Effector memory CD4-positive, alpha-beta T cell (primary cell): ENCODE measurements at places on chromosomes 7 and 10.

DNA sequence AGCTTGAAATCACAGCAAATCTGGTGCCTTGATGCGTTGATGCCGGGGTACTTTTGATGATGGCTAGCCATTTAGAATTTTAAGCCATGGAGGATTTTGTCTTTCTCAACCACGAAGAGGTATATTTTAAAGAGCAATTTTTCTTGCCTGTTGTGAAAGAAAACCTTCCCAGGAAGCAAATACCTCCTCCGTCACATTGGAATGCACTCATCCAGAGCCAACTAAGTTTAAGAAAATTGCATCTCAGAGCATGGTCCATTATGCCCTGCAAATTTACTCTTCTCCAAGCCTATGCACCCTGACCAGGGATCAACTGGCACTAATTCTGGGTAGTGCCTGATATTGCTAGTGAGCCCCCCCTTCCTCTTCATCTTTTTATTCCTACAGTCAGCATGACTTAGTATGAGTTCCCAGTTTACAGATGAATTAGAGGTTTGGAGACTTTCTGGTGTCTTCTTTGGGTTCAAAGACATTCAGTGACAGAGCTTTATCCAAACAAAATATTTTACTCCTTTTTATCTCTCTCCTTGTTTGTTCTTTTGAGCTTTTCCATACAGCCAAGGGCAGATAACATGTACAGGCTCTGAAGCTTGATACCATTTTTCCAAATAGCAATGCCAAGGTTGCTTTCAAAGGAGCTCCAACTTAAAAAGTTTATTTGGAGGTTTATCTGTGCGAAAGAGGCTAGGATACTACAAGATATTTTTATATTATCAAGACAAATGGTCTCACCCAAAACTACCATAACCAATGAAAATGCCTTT, 56.6 kb upstream of the ANK3 start:
- DNase-seq = no peak
- H3K27me3 ChIP-seq = no peaks in the 10 kb centered on the region
- no peaks in the 10 kb centered on the region for H3K36me3 ChIP-seq
- H3K4me3 ChIP-seq = no peak overlapping the region
- H3K4me1 ChIP-seq = no peaks in the 10 kb centered on the region

- no peak overlapping the region for H3K4me3 ChIP-seq
- DNase-seq = no peak
- H3K27ac ChIP-seq = no peak overlapping the region
- no peaks in the 10 kb centered on the region for H3K27me3 ChIP-seq
Observed at GRCh38 chr10:71244431-71245419, 32.4 kb downstream of the UNC5B start.

DNA sequence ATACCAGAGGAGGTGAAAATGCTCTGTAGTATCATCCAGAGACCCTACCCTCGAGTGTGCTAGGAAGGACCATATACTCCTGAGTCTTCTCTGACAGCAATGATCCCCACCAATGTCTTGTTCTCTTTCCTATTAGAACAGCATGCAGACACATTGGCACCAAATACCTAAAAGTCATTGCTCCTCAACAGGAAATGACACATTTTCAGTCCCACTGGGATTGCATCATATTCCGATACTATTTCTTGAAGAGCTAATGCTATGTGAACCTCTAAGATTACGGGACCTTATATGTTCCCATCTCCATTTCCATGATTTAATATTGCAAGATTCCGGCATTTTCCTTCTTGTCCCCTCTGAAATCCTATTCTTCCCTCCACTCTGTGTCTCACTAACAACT, 177.4 kb downstream of the NRP1 start:
- DNase-seq = no peak
- no peak overlapping the region for H3K4me3 ChIP-seq
- H3K27me3 ChIP-seq = no peaks in the 10 kb centered on the region
- no peak overlapping the region for H3K27ac ChIP-seq
- no peaks in the 10 kb centered on the region for H3K36me3 ChIP-seq

DNA sequence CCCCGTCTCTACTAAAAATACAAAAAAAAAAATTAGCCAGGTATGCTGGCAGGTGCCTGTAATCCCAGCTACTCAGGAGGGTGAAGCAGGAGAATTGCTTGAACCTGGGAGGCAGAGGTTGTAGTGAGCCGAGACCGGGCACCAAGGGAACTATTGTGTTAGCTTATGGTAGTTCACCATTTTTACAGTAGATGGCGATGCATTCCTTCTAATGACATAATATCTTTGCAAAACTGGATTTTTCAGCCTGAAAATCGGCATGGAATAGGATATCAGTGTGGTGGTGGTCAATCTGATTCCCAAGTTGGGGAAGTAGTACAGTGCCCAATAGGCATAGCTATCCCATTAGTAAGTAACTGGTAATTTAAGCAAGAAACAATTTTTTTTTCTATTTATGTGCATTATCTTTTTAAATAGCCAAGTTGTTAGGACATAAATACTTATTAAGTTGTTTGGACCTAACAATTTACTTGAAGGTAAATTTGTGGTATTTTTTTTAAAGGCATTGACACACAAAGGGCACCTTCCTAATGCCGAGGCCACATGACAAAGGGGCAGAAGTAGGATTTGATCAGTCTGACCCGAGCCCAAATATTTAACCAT, 17.6 kb upstream of the IMPDH1 start:
- DNase-seq = no peak
- H3K27me3 ChIP-seq = no peaks in the 10 kb centered on the region
- H3K36me3 ChIP-seq = no peaks in the 10 kb centered on the region
- no peak overlapping the region for H3K27ac ChIP-seq

DNA sequence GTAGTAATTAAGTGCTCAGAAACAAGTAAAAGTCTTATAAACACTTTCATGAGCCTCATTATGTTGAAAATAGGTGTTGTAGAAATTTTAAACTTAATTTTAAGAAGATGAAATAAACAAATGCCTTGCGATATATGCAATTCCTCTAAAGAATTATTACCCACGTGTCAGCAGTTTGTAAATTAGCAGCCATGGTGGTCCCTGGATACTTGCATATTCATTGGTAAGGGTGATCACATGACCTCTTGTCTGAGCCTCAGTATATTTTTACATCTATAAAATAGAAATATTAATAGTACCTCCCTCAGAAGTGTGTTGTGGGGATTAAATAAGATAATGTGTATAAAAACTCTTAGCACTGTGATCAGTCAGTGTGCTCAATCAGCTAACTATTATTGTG, 141.5 kb upstream of the SVIL start:
- H3K36me3 ChIP-seq = no peaks in the 10 kb centered on the region
- no peak overlapping the region for H3K27ac ChIP-seq
- H3K4me1 ChIP-seq = no peaks in the 10 kb centered on the region
- DNase-seq = no peak
- H3K27me3 ChIP-seq = no peaks in the 10 kb centered on the region

- no peaks in the 10 kb centered on the region for H3K36me3 ChIP-seq
- no peak overlapping the region for H3K4me3 ChIP-seq
- H3K4me1 ChIP-seq = no peaks in the 10 kb centered on the region
- DNase-seq = no peak
- no peaks in the 10 kb centered on the region for H3K27me3 ChIP-seq
Observed at GRCh38 chr7:139901056-139901795, 72.2 kb downstream of the TBXAS1 start.

GRCh38 chr10:10605551-10606081, 412.1 kb upstream of the CELF2 start:
- DNase-seq = no peak
- no peaks in the 10 kb centered on the region for H3K27me3 ChIP-seq
- H3K27ac ChIP-seq = no peak overlapping the region
- no peak overlapping the region for H3K4me3 ChIP-seq

- H3K4me3 ChIP-seq = no peak overlapping the region
- no peak overlapping the region for H3K27ac ChIP-seq
- no peaks in the 10 kb centered on the region for H3K36me3 ChIP-seq
- DNase-seq = no peak
- no peaks in the 10 kb centered on the region for H3K4me1 ChIP-seq
Observed at GRCh38 chr7:6556196-6556595, 4.9 kb upstream of the GRID2IP start.
